ENCODE measurements at places on chromosomes 1 and 21.

DNA sequence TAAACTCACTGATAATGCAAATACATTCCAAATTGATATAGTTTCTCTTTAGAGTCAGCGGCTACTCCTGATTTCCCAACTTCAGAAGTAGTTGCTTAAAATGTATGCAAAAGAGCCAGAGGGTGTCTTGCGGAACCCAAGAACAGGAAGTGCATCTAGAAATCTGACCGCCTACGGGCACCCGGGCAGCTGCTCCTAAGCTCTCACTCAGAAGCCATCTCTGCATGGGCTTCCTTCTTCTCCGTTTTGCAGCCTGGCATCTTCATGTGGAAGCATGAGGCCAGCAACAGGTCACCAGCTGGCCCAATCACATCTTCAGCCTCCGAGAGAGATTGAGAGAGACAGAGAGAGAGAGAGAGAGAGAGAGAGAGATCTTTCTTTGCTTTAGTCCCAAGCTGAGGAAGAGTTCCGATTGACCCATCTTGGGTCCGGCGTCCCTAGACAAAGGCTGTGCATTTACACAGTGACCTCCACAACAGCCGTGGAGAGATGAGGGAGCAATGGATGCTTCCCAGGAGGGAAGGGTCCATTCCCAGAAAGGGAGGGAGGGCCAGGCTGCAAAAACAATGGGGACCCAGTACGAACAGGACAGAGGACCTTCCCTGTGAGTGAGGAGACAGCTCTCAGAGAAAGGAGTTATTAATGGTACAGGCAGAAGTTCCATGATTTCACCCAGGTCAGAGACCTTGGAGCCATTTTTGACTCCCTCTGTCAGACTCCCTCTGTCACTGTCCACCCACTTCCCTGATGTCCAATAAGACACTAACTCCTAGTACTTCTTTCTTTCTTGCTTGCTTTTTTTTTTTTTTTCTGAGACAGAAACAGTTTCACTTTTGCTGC lies 28.2 kb upstream of the SLC30A1 start:
- no peak for DNase-seq

DNA sequence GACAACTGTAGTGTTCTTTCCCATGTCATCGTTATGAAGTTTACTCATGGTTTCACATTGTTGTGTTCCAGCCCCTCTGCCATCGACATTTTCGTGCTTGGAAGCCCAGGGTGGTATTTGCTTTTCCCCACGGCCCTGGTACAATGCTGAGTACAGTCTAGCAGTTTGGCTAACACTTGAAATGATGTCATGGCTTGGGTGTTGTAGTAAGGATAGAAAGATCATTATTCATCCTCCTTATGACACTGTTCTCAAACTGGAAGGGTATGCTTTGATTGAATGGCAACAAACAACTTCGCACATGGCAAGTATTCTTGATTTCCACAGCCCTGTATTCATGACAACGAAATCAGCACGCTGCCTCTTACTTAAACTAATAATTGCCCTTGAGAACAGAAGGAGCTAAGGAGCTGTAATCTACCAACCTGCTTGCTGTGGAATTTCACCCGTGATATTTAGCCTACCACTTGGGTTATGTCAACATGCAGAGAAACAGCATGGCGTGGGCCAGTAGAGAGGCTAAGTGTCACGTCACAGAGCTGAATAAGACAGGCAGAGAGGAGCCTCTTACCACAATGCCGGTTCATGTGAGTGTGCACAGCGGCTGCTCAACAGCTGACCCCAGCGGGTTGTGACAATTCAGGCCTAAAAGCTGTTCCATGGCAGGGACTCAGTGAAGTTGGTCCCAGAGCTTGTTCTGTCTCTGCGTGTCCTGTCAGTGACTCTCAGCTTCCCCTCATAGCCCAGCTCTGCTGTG lies 73.9 kb downstream of the KCNJ6 start:
- DNase-seq, result no peak

DNA sequence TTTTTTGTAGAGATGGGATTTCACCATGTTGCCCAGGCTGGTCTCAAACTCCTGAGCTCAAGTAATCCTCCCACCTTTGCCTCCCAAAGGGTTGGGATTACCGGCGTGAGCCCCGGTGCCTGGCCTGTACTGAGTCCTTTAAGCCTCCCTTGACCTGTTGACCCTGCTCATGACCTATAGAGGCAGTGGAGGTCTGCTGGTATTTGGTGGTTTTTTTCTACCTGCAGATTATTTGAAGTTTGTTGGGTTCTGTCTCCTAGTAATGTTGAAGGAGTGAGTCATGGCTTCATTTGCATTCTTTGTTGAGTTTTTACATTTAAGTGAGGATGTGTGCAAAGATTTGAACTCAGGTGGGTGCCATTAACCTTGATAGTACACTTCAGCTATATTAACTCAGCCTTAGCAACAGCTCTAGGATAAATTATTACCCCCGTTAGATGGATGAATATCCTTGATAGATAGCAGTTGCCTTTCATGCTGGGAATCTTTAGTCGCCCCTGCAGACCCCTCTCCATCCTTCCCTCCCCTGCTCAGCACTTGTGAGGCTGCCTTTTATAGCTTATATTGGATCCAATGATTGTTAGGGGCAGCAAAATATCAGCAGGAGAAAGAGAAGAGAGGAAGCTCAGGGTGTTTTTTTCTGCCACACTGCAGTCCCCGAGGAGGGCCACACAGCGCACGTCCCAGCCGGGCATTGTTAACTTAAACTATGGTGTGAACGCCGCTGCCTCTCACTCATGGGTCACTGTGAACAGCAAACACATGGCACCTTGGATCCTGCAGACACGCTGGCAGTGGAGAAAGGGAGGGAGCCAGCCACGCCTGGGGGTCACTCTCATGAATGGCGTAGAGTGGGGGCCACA lies 14.9 kb upstream of the NPPB start:
- no peak for DNase-seq

GRCh38 chr1:153532181-153532580 lies 3.6 kb downstream of the S100A6 start:
- no peak for DNase-seq

- DNase-seq, result no peak
Measured at GRCh38 chr1:222126052-222126451, 384.2 kb upstream of the DUSP10 start.

GRCh38 chr1:218728898-218729565 lies 383.9 kb downstream of the TGFB2 start:
- no peak for DNase-seq

DNA sequence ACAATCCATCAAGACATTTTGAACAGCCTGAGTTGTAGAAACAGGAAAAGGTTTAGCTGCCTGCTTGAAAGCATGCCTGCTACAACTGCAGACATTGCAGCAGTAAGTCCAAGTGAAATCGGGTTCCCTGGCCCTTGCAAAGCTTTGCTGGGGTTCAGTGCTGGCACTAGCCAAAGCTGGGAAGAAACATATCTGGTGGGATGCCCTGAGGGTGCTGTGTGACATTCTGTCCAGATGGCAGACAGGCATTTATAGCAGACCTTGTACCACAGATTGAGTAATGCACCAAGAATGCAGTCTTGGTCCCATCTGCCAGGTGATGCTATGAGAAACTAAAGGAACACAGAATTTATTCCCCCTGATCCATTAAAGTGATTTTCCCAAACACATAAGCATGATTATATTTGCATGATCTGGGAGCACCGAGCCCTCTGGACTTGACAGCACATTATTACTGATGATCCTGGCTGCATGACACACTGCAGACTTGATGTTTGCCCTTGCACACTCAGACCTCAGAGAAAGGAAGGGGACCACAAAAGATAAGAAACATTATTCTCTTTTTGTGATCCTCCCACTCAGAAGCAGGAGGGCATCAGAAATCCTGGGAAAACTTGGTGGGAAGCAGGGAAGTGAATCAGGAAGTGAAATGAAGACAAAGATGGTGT lies 223.7 kb upstream of the FAM78B start:
- DNase-seq, result no peak

DNA sequence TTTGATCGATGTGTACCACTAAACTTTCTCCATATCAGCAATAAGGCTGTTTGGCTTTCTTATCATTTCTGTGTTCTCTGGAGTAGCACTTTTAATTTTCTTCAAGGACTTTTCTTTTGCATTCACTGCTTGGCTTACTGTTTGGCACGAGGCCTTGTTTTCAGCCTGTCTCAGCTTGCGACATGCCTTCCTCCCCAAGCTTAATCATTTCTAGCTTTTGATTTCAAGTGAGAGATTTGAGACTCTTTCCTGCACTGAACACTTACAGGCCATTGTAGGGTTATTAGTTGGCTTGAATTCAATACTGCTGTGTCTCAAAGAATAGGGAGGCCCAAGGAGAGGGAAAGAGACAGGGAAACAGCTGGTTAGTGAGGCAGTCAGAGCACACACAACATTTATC lies 120.6 kb upstream of the KCND3 start:
- no peak for DNase-seq

GRCh38 chr1:230186003-230186863 lies 119.2 kb downstream of the GALNT2 start:
- no peak for DNase-seq

DNA sequence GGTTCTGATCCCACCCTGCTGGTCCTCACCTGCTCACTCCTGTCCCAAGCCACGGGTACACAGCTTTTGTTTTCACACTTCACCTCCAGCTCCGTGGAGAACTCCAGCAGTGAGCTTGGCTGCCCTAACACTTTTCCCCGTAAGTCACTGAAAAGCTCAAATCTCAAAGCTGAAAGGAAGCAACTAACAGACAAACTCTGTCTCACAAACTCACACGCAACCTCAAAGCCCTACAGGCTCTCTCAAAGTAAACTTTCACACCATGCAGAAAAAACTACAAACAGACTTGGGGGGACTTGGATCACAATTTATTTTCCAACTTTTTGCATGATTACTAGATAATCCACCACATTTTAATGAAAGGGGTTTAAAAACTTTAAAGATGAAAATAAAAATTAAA lies 88.3 kb downstream of the AK5 start:
- no peak for DNase-seq

- DNase-seq, result no peak
Measured at GRCh38 chr1:204304067-204304466, 55.7 kb downstream of the PLEKHA6 start.

GRCh38 chr1:182834326-182834725 lies 4.8 kb upstream of the DHX9 start:
- no peak for DNase-seq

DNA sequence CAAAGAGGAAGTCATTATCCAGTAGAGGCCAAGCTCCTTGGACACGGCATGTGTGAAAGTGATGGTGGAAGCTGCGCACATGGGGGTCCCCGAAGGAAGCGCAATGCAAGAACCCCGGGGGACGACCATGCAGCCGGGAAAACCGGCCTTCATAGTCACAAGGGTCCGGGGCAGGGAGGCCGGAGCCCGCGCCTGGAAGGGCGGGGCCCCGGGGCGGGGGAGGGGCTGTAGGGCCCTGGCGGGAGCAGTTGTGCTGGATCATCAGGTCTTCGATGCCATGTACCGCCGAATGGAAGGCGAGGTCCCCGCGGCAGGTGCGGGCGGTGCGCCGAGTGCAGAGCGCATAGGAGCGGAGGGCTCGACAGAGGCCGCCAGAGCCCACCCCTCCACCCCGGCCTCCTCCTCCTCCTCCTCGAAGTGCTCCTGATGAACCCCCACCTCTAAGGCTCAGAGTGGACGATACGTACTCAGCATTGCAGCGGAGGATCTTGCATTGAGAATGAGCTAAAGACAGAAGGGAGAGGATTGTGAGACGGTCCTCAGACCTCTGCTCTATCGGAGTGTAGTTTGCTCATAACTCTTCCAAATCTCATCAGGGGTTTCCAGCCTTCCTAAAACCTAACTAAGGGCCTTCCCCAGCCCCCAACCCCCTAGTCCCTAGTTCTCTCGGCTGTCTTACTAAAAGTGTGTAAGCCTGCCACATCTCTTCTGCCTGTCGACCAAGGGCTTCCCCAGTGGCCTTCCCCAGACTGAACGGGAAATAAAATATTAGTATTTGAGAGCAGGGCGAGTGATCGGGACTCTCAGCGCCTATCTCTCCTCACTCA lies 2.1 kb downstream of the HJV start:
- no peak for DNase-seq

- no peak for DNase-seq
Measured at GRCh38 chr1:37430103-37430985, 44.0 kb upstream of the ZC3H12A start.

- no peak for DNase-seq
Measured at GRCh38 chr1:112673592-112674439, 643 bp upstream of the MOV10 start.

- DNase-seq, result no peak
Measured at GRCh38 chr1:67616394-67616985, 68.5 kb upstream of the GADD45A start.

- DNase-seq, result peak; percentile 44
Measured at GRCh38 chr1:202577381-202577780, 132.9 kb downstream of the SYT2 start.

DNA sequence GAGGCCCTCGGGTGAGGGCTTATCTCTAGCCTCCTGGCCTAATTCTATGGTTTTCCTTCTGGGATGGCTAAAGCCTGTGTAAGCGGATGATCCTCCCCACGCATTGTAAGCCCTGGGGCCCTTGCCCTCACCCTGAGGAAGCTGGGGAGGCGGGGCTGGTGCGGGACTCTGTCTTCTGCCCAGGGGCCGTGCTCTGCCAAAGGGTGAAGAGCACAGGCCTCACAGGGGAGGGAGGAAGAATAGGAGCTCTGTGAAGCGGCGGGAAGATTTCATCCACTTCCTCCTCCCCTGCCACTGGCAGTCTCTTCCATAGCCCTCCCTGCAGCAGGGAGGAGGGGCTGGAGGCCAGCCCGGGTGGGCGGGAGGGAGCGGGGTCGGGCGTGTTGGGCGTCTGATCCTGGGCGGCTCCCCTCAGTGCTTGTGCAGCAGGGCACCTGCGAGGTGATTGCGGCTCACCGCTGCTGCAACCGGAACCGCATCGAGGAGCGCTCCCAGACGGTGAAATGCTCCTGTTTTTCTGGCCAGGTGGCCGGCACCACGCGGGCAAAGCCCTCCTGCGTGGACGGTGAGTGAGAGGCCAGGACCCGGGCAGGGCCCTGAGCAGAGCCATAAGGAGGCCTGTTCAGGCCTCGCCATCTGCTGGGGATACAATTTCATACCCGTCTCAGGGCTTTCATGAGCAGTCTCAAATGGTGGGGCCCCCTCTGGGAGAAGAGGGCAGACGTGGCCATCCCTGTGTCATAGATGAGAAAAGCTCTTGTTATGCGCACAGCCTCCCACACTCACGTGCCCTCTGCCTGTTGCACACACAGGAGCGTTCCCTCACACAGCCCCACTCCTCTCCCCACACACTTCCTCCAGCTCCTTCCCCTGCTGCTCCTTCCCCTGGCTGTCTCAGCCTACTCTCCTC lies 7.7 kb upstream of the PPM1J start:
- DNase-seq, result no peak

Data from CMK (cell line).